ENCODE measurements at places on chromosomes 3 and 15.

- DNase-seq, result no peak
Observed at GRCh38 chr15:74863239-74864056, 9.7 kb downstream of the SCAMP2 start.

DNA sequence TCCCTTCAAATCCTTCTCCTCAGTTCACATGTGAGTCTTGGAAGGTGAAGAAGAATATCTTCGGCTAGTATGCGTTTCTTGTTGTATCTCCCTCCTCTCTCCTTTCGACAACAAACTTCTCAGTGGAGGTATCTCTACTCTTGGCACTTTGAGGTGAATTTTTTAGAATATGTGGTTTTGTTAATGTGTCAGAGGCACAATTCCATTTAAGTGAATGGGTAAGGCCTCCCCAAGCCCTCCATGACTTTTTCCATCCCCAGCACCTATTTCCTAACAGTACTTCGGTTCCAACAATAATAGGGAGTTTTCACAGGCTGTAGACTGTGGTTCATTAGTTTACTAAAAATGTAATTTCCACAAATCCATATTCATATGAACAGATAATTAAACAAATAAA, 74.2 kb downstream of the TM4SF4 start:
- no peak for DNase-seq

DNA sequence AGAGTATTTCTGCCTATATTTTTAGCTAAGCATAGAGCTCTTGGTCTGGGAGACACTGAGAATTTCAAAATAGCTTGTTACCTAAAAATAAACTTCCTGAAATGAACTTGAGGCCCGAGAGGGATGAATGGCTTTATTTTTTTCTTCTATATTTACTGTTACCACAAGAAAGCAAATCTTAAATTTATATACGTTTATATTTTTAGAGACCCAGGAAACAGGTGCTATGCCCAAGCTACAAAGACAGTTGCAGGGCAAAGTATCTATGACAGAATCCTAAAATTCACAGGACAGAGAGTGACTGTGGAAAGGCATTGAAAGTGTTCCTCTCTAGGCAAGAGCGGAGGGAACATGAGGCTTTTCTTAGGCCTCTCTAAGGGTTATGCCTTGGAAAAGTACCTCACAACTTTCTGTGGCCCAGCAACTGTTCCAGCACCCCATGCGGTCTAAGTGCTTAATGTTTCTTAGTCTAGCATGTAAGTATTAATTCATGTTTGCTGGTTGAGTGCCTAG, 36.5 kb downstream of the TGFBR2 start:
- no peak for DNase-seq

- DNase-seq, result no peak
Observed at GRCh38 chr15:27685644-27686043, 413.5 kb downstream of the OCA2 start.

GRCh38 chr3:114093016-114093380, 36.5 kb downstream of the QTRT2 start:
- DNase-seq, result no peak

DNA sequence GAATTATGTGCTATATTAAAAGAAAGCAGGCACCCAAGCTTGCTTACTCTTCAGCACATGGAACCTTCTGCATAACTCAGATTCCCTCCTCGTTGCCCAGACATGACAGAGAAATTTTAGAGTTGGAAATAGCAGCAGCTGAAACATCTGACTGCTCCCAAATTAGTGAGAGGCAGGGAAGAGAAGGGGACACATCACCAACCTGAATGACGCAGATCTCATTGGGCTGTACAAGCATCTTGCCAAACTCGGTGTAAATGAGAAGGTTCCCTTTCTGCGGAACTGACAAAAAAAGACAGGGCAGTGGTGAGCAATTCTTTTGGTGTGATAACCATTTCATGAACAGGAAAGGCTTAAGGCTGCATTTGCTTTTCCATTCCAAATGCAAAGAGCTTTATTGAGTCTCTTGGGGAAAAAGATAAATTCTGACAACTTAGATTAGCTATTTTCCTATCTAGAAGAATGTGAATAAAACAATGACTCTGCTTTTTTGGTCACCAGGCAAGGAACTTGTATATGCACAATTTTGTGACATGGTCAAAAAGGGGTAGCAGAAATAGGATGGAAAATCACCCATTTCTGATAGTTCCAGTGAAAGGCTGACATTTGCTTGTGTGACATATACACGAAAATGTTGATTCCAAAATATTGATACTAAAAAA, 35.1 kb downstream of the HGD start:
- DNase-seq, result no peak

- no peak for DNase-seq
Observed at GRCh38 chr3:4672725-4673275, 179.7 kb downstream of the ITPR1 start.

DNA sequence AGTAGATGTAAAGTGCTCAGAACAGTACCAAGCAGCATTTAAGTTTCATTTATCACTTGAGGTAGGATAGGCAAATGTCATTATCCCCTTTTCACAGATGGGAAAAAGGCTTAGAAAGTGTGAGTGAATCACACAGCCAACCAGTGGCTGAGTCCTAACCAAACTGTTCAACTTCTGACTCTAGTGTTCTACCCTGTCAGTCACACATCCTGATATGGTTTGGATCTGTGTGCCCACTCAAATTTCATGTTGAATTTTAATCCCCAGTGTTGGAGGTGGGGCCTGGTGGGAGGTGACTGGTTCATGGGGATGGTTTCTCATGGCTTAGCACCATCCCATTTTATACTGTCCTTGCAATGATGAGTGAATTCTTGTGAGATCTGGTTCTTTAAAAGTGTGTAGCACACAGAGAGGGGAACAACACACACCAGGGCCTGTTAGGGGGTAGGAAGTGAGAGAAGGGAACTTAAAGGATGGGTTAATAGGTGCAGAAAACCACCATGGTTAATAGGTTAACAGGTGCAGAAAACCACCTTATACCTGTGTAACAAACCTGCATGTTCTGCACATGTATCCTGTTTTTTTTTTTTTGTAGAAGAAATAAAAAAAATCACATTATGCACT, 304.7 kb downstream of the SUCLG2 start:
- DNase-seq, result no peak

All from AG09309 (cell line).